8988T (cell line): ENCODE measurements at places on chromosomes 1 and 21.

DNA sequence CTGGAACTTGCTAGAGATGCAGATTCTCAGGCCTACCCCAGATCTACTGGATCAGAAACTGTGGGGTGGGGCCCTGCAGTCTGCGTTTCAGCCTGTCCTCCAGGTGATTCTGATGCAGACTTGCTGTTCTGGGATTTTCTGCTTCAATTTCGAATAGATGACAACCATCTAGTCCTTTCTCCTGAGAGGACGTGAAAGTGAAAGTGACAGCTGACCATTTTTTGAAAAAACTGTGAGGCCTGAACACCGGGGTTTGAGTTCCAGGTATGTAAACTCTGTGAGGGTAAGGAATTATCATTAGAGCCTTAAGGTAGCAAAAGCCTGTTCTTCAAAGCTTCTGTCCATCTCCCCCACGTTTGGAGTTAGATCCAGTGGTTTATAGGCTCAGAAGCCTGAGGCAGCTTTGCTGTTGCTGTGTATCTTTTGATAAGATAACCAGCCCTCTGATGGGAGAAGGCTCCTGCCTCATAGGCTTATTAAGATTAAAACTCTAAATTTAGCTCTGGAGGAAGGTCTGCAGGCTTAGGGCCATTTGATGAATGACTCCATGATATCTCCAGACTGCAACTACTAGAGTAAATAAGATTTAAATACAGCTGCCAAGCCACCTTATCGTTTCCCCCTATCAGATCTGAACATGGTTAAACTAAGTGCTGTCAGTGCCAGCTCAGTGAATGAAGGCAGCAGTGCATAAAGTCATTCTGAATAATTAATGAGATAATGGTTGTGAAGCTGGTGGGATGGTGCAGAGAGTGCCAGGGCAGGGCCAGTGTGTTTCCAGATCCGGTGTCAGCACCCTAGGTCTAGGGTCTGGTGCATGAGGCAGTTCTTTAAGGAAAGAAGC lies 335.2 kb downstream of the HHAT start:
- no peak for DNase-seq

- DNase-seq = no peak
Observed at GRCh38 chr1:118481126-118481525, 296.1 kb upstream of the SPAG17 start.

DNA sequence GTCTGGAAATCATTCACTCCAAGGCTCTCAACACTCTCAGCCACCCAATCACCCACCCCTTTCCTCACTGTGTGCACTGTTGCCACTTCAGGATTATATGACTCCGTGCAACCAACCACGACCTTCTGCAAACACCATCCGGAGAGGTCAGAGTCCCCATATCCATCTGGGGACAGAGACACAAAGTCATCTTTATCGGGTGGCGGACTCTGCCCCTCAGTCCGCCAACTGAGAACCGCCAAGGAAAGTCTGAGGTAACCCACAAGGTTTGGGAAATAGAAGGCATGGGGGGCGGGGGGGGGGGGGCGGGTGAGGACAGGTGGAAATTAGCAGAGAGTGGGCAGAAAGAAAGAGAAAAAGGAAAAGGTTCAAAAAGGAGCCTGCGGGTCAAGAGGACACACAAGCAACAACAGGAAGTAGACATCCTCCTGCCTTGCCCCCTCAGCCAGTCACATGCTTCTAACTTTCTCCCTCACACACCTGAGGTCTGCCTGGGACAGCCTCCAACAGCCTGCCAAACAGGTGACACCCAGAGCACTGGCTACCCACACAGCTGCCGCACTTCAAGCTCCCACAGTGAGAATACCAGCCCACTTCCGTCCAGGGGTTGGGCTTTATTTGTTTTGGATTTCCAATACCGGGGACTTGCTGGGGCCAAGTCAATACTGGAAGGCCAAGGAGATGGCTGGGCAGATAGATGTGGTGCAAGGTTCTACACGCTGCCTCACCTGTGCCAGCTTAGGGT lies 58.1 kb downstream of the SSBP3 start:
- DNase-seq = no peak

DNA sequence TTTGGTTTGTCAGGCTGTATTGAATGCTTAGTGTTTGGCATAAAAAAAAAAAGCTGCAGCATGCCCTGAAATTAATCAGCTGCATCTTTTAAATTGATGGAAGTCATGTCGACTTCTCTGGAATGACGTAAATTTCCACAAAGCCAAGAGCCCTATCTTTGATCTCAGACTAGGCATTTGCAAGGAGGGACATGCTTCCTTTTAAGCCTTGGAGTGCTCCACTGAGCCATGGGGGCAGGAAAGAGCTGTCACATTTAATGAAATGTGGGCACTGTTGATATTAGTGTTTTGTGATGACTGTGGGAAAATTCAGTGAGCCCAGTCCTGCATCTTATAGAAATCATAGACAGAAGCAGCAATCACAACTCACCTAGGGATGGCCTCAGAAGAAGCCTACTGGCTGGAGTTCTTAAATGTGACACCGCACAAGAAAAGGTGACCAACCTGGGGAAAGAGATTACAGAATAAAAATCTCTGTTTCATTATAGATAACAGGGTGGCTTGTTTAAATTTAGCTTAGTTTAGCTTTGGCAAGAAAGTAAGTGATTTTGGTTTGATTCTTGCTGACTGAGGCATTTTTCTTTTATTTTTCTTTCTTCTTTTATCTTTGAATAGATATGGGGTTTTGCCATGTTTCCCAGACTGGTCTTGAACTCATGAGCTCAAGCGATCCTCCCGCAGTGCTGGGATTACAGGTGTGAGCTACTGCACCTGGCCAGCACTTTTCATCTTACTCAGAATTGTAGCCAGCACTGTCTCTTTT lies 188.2 kb downstream of the HHAT start:
- DNase-seq = no peak
